ENCODE measurements at places on chromosomes 2 and 18. TPM values are rescaled to one million over a fixed set of nuclear protein-coding genes. Genes with fewer than 3 reads are reported as not detected.

GRCh38 chr2:43270461-43270860, 44.1 kb upstream of the ZFP36L2 start:
- no peak for DNase-seq

DNA sequence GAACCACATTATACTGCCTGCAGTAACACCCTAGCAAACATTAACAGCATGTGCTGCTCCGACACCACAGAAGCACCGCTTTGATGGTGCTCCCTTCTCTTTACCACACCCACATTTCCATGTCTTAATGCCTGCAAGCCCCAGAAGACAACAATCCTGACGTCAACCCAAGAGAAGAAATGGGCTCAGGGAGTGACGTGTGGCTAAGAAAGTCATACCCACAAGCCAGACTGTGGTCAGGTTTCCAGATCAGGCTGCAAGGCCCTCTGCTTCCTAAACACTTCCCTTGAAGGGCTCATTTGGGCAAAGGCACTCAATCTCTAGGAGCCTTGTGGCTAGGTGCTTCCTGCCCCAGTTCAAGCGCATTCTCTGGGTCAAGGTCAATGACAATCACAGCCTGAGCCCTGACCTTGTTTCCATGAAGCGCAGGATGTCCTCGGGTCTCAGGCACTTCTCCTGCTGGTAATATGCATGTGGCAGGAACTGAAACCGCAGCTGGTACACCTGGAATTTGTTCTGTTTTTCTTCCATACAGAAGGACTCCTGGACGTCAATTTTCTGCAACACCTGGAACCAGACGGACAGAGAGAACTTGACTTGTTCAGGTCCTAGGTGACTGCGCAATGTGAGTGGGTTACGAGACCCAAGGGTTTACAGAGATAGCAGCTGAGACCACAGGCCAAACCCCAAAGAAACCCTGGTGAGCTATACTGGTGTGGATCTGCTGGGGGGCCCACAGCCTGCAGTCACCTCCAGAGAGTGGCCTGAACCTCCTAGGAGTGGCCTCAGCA, 67.2 kb downstream of the POLR1A start:
- no peak for DNase-seq

- DNase-seq: no peak
These were observed 95.0 kb downstream of the MSH2 start for GRCh38 chr2:47497843-47498460.

GRCh38 chr18:74589811-74590210, 7.9 kb upstream of the ZNF407 start:
- no peak for DNase-seq

DNA sequence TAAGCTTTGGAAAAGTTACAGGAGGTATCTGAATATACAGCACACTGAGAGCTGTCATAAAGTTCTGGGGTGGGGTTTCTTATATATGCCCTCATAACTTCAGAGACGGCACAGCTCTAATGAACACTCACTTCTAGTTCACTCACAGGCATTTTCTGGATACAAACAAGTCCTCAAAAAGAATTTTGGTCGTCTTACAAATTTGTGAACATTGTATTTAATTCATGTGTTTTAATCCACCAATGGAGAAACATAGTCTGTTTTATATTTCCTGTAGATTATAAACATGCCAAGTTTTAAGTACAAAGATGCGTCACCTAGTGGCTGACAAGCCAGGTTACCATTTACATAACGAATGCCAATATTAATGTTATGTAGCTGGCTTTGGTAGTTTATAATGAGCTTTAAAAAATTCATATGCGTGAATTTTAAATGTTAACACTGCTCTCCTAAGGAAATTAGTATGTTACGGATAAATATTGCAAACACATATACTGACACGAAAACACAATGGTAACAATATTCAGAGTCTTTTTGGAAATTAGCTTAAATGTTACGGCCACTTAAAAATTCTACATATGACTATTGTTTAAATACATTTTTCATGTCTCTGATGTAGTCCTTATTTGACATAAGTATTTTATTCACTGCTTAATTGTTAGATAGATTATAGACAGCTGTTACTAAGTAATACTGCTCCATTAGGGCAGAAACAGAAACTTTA, 2.5 kb downstream of the COL3A1 start:
- DNase-seq: no peak

DNA sequence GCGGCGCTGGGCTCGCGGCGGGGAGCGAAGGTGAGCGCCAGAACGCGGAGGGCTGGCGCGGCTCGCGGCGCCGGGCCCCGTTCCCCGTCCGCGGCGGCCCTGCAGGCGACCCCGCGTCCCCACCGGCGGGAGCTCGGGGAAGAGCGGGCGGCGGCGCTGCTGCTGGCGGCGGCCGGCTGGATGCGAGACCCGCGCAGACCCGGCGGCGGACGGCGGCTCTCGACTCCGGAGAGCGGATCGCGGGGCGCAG, 213 bp downstream of the DOK6 start:
- no peak for DNase-seq

- no peak for DNase-seq
These were observed 91.2 kb upstream of the CDKL4 start for GRCh38 chr2:39334978-39335377.

DNA sequence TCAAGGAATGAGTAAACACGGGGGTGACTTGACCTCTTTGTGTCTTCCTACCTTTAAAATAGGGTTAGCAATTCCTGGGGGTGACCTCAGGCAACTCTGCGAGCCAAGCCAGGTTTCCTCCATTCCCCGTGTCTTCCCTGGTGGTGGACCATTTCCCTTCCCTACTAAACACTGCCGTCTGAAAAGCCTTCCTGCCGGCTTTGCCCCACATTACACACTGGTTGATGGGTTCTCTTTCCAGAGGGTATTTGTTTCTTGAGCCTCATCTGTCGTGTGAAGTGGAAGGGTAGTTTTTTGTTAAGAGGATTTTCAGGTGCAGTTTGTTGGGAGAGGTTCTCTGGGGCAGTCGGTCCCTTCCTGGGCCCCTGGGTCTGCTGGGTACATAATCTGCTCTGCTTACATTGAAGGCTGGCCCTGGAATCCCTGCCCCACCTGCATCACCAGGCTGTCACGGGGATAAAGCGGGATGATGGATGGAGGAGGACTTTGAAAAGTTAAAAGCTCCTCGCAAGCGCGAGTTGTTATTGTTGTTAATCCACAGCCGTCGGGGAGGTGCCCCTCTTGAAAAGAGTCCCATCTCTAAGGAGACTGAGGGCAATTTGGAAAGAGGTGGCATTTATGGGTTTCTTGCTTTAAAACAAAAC, 175.4 kb upstream of the SPRED2 start:
- DNase-seq: no peak

DNA sequence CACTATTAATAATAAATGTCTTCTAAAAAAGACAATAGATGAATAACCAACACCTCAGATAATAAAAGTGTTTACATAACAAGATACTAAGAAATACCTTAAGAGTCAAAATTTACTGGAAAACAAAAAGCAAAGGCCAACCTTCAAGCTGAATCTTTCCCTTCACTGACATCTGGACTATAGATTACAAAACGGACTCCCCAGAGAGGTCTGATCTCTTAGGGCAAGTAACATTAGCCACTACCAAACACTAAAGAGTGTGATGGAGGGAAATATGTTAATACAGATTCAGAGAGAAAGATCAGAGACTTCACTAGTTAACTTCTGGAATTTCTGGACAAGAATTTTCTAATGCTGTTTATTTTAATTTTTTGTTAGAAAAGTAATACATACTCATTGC, 13.9 kb downstream of the CLASP1 start:
- DNase-seq: peak; percentile 4

GRCh38 chr2:15942711-15943345, 2.5 kb downstream of the MYCN start:
- peak; percentile 2 for DNase-seq

GRCh38 chr2:109399066-109399465, 214.7 kb downstream of the SEPTIN10 start:
- no peak for DNase-seq

GRCh38 chr2:185185044-185185443, 553.6 kb upstream of the FSIP2 start:
- no peak for DNase-seq

GRCh38 chr2:204321027-204321800, 224.1 kb upstream of the PARD3B start:
- DNase-seq: no peak

GRCh38 chr2:192645811-192646598, 451.3 kb upstream of the TMEFF2 start:
- no peak for DNase-seq

DNA sequence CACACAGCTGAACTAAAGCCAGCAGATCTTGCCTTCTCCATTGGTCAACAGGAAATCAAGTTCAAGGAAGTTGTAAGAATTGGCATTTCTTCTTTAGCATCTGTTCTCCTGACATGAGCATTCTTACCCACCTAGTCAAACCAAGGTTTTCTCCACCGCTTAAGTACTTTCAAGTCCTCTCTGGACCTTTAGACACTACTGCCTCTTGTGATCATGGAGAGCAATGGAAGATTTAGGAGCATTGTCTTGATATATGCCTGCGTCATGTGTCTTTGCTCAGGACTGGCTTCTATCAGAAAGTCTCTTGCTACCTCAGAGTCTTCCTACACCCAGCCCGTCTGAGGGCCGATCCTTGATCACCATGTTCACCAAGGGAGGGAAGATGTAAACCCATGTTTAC, 262.2 kb downstream of the PHLPP1 start:
- DNase-seq: no peak

DNA sequence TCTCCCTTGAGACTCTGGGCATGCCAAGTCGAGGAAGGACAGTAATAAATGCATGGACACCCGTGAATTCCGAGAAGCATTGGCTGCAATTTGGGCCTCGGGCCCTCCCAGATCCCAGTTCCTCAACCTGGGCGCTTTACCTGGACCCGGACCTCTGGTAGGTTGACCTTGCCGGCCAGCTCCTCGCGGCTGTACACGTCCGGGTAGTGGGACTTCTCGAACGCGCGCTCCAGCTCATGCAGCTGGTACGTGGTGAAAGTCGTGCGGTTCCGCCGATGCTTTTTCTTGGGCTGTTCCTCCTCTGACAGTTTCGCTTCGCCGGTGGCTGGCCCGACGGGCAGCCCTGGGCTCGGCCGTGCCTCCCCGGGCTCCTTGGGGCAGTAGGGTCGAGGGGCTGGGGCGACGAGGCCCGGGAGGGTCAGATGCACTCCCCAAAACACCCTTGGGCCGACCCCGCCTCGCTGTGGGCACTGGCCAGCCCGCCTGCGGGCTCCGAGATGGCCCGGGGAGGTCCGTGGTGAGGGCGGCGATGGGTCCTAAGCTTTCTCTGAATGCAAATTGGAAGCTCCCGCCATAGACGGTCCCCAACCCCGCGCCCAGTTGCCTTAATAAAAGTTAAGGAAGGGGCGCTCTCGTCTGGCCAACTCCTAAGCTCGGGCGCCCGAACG, 899 bp downstream of the RAX start:
- DNase-seq: no peak

GRCh38 chr18:79206444-79206843, 137.2 kb downstream of the ATP9B start:
- no peak for DNase-seq

- DNase-seq: no peak
These were observed 436 bp upstream of the ITPRIPL1 start for GRCh38 chr2:96324721-96325040.

Gene DES
- 5,433 TPM for polyA plus RNA-seq

Gene SIX3
- polyA plus RNA-seq: not detected

Gene CNDP1
- 0.15 TPM for polyA plus RNA-seq

Gene SCN1A
- 0.15 TPM for polyA plus RNA-seq

Gene NR4A2
- polyA plus RNA-seq: 1.3 TPM

Gene SERPINB3
- polyA plus RNA-seq: 4.2 TPM

Gene CD207
- not detected for polyA plus RNA-seq

Gene PARD6G
- polyA plus RNA-seq: 6.0 TPM

Gene SEPTIN10
- 72.0 TPM for polyA plus RNA-seq

Gene PLB1
- 3.7 TPM for polyA plus RNA-seq

Gene CFC1
- 0.17 TPM for polyA plus RNA-seq

Gene CWC22
- 22.0 TPM for polyA plus RNA-seq

Gene COL6A3
- polyA plus RNA-seq: 275 TPM

Gene LAMA1
- 3.1 TPM for polyA plus RNA-seq

Gene CIB4
- polyA plus RNA-seq: not detected

Gene SERPINB5
- 0.32 TPM for polyA plus RNA-seq
